ENCODE measurements at places on chromosomes 5 and 9. TPM values are rescaled to one million over a fixed set of nuclear protein-coding genes. Genes with fewer than 3 reads are reported as not detected.

- peaks cover 2% of the 10 kb centered on the region for H3K27me3 ChIP-seq
- no peaks in the 10 kb centered on the region for H3K36me3 ChIP-seq
- H3K4me3 ChIP-seq = no peak overlapping the region
- H3K27ac ChIP-seq = no peak overlapping the region
- no peak for DNase-seq
Measured at GRCh38 chr9:134215699-134216448, 51.5 kb upstream of the RNU6ATAC start.

DNA sequence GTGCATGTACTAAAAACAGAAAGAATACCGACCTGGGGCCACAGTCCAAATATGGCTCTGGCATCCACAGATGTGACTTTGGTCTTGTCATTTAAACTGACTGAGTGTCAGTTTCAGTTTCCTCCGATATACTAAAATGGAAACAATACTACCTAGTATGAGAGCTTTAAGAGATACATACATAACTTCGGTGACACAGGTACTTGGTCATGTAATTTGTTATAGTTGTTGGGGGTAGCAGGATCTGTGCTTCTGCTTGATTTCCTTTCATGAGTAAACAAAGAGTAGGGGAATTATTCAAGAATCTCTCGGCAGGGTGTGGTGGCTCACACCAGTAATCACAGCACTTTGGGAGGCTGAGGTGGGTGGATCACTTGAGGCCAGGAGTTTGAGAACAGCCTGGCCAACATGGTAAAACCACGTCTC is 32.1 kb downstream of the MTMR12 start:
- peak overlapping the region; percentile 28 for H3K4me3 ChIP-seq
- peak overlapping the region; percentile 83 for H3K27ac ChIP-seq
- peaks cover 72% of the 10 kb centered on the region for H3K4me1 ChIP-seq
- no peak for DNase-seq
- peaks cover 18% of the 10 kb centered on the region for H3K36me3 ChIP-seq

- DNase-seq = no peak
- no peak overlapping the region for H3K27ac ChIP-seq
- no peaks in the 10 kb centered on the region for H3K36me3 ChIP-seq
- H3K4me1 ChIP-seq = peaks cover 8% of the 10 kb centered on the region
- no peak overlapping the region for H3K4me3 ChIP-seq
Measured at GRCh38 chr9:69824499-69825252, 4.1 kb downstream of the CFAP95 start.

- no peak overlapping the region for H3K4me3 ChIP-seq
- no peak overlapping the region for H3K27ac ChIP-seq
- no peaks in the 10 kb centered on the region for H3K27me3 ChIP-seq
- H3K36me3 ChIP-seq = peaks cover 22% of the 10 kb centered on the region
- no peaks in the 10 kb centered on the region for H3K4me1 ChIP-seq
Measured at GRCh38 chr9:74963056-74963455, 10.3 kb upstream of the C9orf40 start.

GRCh38 chr5:24347158-24347557 is 297.6 kb downstream of the CDH10 start:
- H3K36me3 ChIP-seq = no peaks in the 10 kb centered on the region
- H3K27ac ChIP-seq = no peak overlapping the region
- H3K4me1 ChIP-seq = no peaks in the 10 kb centered on the region

DNA sequence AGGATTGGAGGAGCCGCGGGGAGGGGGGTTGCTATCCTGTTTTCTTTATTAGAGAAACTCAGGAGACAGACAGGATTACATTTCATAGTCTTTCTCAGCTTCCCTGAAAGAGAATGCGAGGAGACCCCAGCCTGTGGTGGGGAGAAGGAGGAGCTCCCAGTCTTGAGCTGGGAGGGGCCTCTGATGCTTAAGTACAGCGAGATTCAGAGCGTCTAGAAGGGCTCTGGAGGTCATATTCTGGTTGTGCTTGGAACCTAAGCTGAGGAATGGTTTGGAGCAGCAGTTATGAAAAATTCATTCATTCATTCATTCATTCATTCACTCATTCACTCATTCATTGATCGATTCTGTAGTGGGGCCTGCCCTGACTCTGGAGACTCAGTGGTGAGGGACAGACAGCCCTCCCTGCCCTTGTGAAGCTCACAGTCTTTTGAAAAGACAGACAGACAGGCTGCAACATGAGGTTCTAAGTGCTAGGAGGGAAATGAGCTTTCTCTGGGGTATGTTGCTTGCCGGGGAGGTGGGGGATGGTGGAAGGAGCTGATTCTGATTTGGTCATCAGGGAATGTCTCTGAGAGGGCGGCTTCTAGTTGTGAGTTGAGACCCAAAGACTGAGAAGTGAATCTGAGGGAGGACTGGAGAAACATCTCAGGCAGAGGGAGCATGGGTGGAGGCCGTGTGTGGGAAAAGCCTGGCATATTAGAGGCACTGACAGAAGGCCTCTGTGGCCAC is 2.5 kb upstream of the SPRY4 start:
- peaks cover 53% of the 10 kb centered on the region for H3K27me3 ChIP-seq
- no peak overlapping the region for H3K4me3 ChIP-seq
- H3K36me3 ChIP-seq = no peaks in the 10 kb centered on the region
- DNase-seq = no peak
- H3K4me1 ChIP-seq = peaks cover 31% of the 10 kb centered on the region

DNA sequence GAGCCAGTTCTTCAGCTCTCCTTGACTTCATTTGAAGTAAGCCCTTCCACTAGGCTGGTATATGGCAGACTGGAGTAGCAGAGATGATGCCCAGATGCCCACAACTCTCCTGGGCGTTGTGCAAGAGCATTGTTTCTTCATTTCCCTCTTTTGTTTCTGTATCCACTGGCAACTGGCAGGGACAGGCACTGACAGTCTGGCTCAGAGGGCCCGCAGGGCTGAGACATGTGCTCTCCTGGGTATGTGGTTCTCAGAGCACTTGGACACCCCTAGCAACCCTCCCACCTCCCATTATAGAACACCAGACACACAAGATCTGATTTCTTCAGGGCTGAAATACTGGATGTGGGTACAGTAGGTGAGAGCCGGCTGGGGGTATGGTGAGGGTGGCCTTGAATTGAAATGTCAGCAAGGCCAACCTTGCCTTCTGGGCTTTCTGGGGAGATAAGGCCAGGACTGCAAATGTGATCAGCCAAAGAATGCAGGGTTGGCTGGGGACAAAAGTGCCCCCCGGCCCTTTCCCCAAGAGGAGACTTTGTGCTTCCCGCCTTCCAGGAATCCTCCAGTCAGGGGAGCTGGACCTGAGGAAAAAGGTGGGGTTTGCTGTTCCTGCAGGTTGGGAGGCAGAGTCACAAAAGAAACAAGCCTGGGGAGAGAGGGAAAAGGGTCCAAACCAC is 28.6 kb upstream of the CTNNA1 start:
- H3K4me1 ChIP-seq = peaks cover 7% of the 10 kb centered on the region
- no peak overlapping the region for H3K4me3 ChIP-seq
- H3K27me3 ChIP-seq = peaks cover 1% of the 10 kb centered on the region
- no peaks in the 10 kb centered on the region for H3K36me3 ChIP-seq
- DNase-seq = no peak

GRCh38 chr5:83530193-83530592 is 58.6 kb downstream of the VCAN start:
- H3K27me3 ChIP-seq = no peaks in the 10 kb centered on the region
- H3K36me3 ChIP-seq = no peaks in the 10 kb centered on the region
- H3K4me3 ChIP-seq = no peak overlapping the region
- no peak for DNase-seq

The TRUB2 gene
- 28.0 TPM for total RNA-seq

The IL7R gene
- 1.9 TPM for total RNA-seq

The F2RL2 gene
- not detected for total RNA-seq

Data from activated B cell treated with CpG ODN at 0.5 μM for 24 hours (primary cell).